Heart left ventricle (tissue), 16 donors: ENCODE measurements at places on chromosomes 2 and 18. TPM values are rescaled to one million over a fixed set of nuclear protein-coding genes. Genes with fewer than 3 reads are reported as not detected.

- no peak for DNase-seq
Measured at GRCh38 chr2:25808006-25808383, 70.3 kb downstream of the ASXL2 start.

GRCh38 chr18:43596105-43596712 lies 318.9 kb upstream of the SYT4 start:
- DNase-seq, result no peak

DNA sequence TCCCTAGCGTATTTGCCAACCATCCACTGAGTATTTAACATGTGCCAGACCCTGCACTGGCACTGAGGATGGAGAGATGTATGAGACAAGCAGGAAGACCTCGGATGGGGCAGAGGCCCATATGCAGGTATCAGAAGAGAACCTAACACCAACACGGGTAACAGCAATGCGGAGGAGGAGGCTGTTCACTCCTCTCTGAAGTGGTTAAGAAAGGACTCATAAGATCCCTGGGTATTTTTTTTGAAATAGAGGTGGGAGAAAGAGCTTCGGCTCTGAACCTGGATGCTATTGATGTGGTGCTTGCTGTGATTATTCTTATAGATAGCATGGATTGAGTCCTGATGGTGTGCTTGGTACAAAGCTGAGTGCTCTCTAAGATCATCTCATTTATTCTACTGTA lies 418.3 kb downstream of the LPIN1 start:
- no peak for DNase-seq

- no peak for DNase-seq
Measured at GRCh38 chr18:58638441-58638840, 9.6 kb upstream of the ALPK2 start.

DNA sequence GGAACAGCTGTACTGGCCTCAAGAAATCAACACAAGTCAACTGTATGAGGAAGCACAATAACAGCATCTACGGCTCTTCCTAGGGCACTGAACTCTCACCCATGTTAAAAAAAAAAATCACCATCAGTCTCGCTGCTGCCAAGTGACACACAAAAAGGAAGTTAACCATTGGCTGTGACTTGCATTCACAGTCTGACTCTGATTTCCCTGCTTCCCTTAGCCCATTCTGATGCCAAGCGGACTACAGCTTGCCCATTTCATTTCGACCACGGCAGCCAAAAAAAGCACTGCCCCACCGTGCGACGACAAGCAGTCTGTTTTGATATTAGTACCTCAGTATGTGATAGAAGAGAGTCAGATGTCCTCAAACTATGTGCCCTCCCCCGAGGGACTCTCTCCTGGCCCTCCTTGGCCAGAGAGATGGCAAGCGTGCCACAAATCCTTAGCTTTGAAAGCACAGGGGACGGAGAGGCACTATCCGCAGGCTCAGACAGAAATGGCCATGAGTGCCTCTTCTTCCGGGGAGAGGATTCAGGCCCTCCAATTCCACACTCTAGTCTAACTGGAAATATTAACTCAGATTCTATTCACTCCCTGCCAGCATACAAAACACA lies 250.0 kb downstream of the TCF4 start:
- DNase-seq, result peak; percentile 33

DNA sequence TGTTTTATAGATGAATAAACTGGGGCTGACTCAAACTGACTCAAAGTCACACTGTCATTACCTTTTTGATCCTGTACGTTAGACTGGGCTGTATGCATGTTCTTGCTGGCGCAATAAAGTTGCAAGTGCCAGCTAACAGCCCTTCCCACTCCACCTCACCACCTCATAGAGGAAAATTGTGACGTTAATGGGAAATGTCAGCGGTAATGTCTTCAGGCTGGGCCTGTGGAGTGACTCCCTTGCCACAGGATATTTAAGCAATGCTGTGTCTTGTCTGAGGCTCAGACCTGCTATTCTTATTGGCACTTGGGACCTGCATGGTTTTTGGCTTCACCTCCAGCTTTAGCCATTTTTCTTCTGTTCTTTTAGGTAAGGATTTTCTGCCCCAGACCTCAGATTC lies 25.2 kb upstream of the CASP10 start:
- no peak for DNase-seq

GRCh38 chr2:32284321-32284720 lies 6.6 kb downstream of the YIPF4 start:
- DNase-seq, result no peak

DNA sequence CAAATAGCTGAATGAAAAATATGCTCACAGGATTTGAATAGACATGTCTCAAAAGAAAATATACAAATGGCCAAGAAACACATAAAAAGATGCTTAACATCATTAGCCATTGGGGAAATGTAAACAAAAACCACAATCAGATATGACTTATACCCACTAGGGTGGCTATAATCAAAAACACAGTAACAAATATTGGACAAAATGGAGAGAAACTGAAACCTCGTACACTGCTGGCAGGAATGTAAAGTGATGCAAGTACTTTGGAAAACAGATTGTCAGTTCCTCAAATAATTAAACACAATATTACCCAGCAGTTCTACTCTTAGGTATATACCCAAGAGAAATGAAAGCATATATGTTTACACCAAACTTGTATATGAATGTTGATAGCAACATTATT lies 213.0 kb downstream of the PHLPP1 start:
- DNase-seq, result no peak

DNA sequence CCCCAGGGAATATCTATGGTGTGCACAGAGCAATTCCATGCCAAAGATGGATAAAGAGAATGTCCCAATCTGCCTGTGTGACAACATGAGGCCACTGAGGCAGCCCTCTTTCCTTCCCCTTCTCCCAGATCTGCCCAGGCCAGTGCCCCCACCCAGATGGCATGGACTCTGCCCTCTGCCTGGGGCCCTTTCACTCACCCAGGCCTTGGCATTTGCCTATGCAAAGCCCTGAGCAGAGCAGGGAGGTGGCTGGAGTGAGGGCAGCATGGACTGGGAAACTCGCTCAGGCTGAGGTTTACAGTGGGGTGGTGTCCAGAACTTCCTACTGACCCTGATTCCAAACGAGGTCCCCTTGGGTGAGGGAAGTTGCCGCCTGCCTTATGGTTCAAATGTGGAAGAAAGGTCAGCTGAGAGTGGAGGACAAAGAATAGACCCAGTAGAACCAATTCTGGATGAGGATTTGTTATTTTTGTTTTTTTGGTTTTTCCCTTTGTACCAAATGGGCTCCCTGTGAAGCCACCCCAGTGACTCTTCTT lies 8.9 kb downstream of the SH2D6 start:
- DNase-seq, result no peak

DNA sequence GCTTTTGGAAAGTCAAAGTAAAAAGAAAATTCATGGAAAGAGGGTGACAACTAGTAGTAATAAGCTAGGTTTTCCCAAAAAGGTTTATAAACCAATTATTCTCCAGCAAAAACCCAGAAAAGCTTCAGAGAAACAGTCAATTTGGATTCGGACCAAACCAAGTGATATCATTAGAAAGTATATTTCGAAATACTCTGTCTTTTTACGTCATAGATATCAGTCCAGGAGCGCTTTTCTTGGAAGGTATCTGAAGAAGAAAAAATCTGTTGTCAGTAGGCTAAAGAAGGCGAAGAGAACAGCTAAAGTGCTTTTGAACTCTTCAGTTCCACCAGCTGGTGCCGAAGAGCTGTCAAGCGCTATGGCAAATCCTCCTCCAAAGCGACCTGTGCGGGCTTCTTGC lies 36.6 kb downstream of the ZDBF2 start:
- DNase-seq, result no peak

DNA sequence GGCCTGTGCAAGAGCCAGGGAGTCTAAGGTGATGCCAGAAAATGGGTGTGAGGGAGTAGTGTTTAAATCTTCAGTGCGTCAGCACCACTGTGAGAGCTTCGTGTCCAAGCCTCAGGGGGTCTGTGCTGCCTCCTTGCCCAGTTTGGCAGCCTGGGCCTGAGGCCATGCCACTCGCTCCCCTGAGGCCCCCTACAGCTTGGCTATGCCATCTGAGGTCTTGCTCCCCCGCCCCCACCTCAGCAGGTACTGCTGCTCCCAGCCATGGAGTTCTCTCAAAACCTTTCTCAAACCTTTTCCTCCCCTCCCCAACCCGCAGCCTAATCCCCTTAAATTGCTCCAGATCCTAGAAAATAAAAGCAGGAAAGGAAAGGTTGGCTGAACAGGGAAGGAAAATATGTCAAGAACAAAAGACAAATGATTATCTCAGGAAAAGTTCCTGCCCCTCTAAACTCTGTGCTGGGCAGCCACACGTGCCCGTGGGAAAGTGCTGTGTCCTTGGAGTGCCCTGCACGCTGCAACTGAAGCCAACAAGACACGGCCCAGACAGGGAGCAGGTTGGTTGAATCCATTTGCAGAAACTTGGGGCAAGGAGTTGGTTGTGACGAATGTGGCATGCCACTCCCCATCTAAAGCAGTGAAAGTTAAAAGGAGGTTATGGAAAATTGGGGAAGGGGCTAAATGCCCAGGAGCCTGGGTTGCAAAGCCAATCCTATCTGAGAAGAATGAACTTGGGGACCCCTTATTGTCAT lies 61.2 kb downstream of the ATOH8 start:
- DNase-seq, result no peak

- DNase-seq, result no peak
Measured at GRCh38 chr2:8412082-8412481, 269.8 kb upstream of the ID2 start.

DNA sequence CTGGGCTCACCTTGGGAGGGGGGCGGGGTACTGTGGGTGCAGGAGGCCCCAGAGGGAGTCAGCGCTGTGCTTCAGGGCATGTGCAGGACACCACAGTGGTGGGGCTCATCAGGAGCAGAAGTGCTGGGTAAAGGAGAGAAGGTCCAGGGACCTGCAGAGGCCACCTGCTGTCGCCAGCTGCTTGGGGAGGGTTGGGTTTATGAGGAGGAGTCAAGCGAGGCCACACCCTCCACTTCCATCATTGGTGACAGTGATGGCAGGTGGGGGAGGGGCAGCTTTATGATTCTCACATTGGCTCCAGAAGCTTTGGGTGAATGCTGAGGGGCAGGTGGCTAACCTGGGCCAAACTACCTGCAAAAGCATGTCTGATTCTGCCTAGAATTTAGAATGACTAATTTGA lies 392.6 kb downstream of the HRH4 start:
- DNase-seq, result no peak

GRCh38 chr2:99881901-99882591 lies 260.3 kb downstream of the AFF3 start:
- no peak for DNase-seq

DNA sequence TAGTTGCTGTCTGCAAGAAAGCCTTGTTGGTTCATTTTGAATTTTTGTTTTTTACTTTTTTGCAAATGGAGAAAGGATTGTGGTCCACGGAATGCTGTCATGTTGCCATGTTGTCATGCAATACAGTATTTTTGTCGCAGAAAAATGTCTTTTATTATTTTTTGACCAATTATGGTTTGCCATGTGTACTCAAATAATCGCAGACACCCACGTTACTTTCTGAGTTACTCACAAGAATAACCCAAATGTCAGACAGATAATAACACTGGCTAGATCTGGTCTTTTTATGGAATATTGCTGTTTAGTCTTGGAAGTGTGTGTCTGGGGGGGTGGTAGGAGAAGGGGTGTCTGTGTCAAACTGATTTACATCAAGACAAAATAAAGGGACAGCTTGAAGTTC lies 188.9 kb downstream of the LTBP1 start:
- DNase-seq, result no peak

- no peak for DNase-seq
Measured at GRCh38 chr18:49238433-49239042, 221.9 kb downstream of the DYM start.

GRCh38 chr2:187783446-187783845 lies 229.2 kb upstream of the TFPI start:
- DNase-seq, result no peak

- DNase-seq, result no peak
Measured at GRCh38 chr18:12010187-12010802, 29.0 kb downstream of the IMPA2 start.

DNA sequence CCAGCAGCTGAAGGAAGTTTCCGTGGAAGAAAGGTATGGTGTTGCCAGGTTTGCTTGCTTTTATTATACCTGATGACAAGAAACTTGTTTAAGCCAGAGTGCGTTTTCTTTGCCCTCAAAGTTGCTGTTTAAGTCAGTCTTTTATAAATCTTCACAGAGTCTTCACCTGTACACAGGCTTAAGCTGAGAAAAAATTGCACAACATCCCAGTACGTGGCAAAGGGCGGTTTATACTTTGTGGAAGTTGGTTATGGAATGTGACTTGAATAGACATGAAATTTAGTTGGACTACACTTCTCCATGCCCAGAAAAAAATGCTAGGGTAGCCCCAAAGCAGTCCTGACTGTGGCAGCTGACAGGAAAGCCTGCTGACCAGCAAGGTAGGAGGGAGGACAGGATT lies 121.5 kb downstream of the RTN4 start:
- no peak for DNase-seq

DNA sequence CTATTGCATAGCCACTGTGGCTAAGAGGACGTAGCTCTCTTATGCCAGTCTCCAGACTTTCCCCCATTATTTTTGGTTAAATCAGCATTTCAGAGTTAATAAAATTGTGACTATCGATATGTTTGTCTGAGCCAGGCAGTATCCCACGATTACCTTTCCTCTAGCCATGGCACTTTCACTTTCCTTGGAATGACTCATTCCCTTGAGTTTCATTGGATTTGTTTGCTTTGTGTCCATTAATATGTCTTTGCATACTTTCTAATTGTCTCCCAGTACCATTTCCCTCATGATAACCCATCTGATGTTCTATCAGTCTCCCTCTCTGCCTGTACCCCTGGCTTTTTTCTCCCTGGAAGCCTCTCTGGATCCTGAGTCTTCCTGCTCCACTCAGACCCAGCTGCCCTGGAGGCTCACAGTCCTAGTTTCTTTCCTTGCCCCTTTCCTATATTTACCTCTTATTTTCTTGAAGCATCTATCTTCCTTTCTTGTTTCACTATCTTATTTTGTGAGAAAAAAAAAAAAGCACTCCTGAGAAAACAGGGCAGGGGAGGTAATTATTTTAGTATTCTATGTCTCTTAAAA lies 126.1 kb downstream of the MTX2 start:
- no peak for DNase-seq

DNA sequence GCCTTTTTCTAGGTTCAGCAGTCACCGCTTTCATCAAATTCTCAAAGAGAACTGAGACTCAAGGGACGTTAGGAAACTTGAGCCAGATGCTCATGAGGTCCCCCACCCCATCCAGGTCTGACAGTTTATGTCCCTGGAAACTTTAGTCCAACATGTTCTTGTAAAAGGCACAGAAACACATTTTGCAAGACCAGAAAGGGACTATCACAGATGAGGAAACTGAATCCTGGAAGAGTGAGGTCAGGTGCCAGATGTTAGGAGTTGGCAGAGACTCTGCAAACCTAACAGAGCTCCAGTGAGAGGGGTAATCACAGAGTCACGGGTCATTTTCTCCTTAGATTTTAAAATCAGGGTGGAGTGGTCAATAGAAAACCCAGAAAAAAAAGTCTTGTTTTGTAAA lies 76.6 kb downstream of the RDH14 start:
- DNase-seq, result peak; percentile 32

TNS1 gene
- total RNA-seq, result 783 TPM

AMER3 gene
- not detected for total RNA-seq

LBH gene
- 153 TPM for total RNA-seq

METTL21A gene
- 14.6 TPM for total RNA-seq

SNTG2 gene
- total RNA-seq, result 0.93 TPM

DNAH7 gene
- 0.37 TPM for total RNA-seq

KIAA2012 gene
- total RNA-seq, result not detected

PPP1R1C gene
- 38.9 TPM for total RNA-seq

PDCL3 gene
- 27.8 TPM for total RNA-seq

MAPRE3 gene
- total RNA-seq, result 28.5 TPM

CDH7 gene
- total RNA-seq, result not detected

C2orf81 gene
- 1.1 TPM for total RNA-seq

FIGLA gene
- total RNA-seq, result not detected

RGPD4 gene
- total RNA-seq, result not detected

KCNIP3 gene
- total RNA-seq, result 3.3 TPM

TMEFF2 gene
- total RNA-seq, result not detected
